NCI-H345 (cell line): ENCODE measurements at places on chromosomes 6 and 20.

GRCh38 chr6:49934770-49935169 is 29.2 kb downstream of the DEFB114 start:
- no peak for DNase-seq

DNA sequence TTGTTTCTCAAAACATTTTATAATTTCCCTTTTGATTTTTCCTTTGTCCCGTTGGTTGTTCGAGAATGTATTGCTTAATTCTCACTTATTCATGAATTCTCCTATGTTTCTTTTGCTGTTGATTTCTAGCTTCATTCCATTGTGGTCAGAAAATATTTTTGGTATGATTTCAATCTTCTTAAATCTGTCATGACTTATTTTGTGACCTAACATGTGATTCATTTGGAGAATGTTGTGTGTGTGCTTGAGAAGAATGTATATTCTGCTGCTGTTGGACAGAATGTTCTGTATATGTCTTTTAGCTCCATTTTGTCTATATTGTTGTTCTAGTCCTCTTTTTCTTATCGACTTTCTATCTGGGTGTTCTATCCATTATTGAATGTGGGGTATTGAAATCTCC is 286.2 kb upstream of the RNF217 start:
- no peak for DNase-seq

DNA sequence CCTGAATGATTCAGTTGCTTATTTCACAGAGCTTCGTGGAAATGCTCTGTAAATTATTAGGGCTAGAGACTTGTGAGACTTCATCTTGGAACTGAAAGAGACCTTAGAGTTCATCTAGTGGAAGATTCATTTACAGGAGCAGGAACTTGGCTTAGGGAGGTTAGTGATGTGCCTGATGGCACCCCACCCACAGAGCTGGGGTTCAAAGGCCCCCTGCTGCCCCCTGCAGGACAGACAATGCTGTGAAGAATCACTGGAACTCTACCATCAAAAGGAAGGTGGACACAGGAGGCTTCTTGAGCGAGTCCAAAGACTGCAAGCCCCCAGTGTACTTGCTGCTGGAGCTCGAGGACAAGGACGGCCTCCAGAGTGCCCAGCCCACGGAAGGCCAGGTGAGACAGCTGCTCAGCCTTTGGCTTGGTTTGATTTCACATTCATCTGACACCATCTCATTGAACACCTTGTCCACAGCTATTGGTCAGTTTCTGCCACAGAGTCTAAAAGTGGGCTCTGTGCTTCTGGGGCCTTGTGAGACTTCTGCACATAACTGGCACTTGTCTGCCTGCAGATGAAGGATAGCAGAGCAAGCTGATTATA is 25.1 kb downstream of the MYBL2 start:
- peak; percentile 43 for DNase-seq

DNA sequence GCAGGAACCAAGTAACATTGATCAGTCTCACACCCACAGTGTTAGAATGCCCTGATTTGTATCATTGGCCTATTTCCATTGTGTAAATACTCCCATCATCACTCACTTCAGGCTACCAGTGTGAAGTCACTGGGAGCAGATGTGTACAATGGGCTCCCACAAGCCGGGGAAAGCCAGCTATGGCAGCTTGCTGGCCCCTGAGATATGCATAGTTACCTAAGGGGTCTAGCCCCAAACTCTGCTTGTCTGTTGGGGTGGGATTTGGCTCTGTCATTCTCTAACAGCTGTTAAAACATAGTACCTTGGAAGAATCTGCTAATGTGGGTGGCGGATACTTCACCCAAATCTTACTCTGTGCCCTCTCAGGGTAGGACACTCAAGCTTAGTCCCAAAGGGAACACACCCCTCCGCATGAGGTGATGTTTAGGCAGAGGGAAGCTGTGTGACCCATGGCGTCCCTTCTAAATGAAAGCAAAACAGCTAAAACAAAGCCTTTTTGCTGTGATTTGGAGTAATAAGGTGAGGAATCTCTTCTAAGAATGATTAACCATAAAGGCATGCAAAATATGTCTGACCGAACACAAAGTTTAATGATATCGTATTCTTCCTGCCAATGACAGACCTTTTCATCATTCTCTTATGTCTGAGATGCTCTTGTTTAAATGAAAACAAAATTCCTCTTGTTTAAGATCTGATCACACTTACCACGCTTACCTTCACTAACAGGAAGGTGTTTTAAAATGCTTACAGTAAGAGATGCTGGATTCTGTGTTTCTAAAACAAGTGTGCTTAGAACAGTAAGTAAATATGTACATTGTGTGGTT is 45.9 kb upstream of the PXDC1 start:
- DNase-seq: no peak

DNA sequence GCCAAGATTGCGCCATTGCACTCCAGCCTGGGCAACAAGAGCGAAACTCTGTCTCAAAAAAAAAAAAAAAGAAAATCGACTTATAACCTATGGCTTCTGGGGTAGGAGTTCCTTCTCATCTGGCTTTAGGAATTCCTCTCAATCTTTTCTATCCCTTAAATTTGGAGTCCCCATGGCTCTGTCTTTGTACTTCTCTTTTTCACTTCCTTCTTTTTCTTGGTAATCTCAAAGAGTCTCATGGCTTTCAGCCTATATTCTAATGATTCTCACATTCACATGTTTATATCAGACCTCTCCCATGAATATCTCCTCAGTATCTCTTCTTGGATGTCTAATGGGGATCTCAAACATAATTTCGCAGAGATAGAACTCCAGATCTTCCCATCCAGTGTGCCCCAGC is 42.8 kb upstream of the RALGAPA2 start:
- DNase-seq: no peak

GRCh38 chr6:17107863-17108262 is 6.0 kb downstream of the STMND1 start:
- DNase-seq: no peak

DNA sequence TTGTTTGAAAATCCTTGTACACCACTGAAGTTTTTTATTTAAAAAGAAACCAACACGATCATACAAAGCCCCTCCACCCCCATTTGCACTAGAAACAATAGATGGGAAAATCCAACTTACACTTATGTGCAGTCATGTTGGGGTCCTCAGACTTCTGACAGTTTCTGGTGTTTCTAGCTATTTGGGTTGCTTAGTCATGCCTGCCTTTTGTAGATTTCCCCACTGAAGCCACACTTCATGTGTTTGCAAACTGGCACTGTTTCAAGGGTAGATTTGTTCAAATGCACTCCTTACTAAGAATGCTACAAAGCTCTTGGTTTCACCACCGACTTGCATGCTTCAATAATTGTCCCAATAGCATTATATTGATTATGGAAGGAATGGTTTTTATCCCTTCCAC is 1.5 kb downstream of the SH3BGRL2 start:
- DNase-seq: no peak

- DNase-seq: no peak
Measured at GRCh38 chr6:37142050-37142614, 27.8 kb upstream of the PIM1 start.

- no peak for DNase-seq
Measured at GRCh38 chr20:25007491-25008305, 15.1 kb upstream of the APMAP start.

- DNase-seq: no peak
Measured at GRCh38 chr6:106118835-106119431, 32.8 kb downstream of the PRDM1 start.

- DNase-seq: peak; percentile 63
Measured at GRCh38 chr6:158605266-158605878, 39.2 kb downstream of the DYNLT1 start.

DNA sequence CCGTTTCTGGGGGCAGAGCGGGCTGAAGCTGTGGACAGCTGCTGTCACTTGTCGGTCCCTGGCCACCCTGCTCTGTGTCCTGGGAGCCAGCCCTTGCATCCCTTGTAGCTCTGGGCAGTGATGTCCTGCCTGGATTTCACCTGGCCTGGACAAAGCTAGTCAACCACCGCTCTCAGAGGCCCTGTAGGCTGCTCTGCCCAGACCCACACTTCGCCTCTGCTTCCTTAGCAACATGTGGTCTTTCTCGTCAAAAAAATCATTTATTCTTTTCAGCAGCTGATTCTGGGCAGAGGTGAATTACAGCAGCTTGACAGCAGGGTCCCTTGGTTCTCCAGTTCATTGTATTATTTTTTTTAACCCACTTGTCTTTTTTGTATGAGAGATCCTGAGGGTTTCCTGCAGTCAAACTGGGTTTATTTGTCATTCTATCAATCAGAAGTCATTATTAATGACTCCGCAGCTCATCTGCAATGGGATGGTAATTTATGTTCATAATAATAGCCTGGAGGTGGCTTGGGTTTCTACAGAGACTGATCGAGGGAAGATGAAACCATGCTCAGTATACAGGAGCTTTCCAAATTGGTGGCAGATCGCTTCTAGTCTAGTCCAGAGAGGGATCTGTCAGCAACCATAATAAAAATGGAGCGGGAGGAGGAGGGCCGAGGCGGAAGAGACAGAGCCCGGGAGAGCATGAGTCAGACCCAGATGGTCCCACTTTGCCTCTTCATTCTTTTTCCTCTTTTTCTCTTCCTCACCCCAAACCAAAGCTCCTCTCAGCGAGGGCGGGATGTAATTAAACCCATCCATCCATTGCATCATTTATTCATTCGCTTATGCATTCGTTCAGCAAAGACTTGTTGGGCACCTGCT is 22.4 kb downstream of the EDN3 start:
- no peak for DNase-seq

- DNase-seq: peak; percentile 78
Measured at GRCh38 chr6:33628401-33628964, 7.4 kb downstream of the ITPR3 start.

GRCh38 chr6:7650878-7651277 is 60.9 kb downstream of the SNRNP48 start:
- no peak for DNase-seq

DNA sequence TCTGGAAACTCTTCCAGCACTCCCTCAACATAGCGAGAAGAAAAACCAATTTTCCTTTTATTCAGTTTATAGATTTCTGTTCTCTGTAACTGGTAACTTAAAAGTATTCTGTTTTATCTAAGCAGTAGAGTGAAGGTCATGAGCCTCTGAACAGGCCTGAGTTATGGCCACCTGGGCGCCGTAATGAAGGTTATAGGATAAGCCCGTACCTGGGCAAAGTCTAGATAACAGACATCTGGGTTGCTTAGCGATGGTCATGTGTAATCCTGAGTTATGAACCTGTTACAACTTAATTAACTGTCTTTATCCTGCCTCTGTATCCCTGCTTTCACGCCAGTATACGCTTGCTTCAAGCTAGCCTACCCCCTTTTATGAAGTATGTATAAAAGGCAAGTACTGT is 13.0 kb upstream of the FAM217A start:
- DNase-seq: no peak

GRCh38 chr6:51562198-51562597 is 525.2 kb downstream of the PKHD1 start:
- DNase-seq: no peak

- DNase-seq: no peak
Measured at GRCh38 chr6:110619275-110619908, 143.0 kb upstream of the SLC22A16 start.

DNA sequence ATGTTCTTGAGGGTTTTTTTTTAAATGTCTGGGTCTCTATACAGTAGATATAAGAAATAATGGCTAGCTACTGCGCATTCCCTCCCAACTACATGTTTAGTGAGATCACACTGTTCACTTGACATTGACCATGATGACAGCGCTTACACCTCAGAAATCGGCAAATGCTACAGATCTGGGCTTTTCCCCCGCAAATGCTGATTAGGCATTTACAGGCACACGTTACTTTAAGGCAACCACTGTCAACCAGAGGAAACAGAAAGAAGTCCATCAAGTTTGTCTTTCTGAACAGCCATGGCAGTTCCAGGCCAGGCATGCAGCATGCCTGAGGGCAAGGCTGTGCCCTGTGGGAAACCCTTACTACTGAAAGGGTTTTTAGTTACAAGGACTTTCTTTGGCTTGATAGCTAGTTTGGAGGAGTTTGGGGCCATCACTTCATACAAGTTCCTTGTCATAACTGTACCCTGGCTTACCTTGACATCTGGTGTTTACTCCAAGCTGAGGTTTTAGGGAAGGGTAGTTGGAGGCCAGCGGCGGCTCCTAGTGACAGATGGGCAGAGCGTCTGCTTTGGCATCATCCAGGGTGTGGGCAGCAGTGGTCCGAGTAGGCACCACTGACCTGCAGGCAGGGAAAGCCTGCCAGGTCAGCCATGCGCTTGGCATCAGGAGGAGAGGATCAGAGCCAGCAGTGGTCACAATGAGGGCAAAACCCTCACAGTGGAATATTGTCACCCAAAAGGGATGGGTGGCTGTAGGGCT is 43.0 kb downstream of the CFAP61 start:
- no peak for DNase-seq

GRCh38 chr6:7471171-7471570 is 70.3 kb upstream of the DSP start:
- no peak for DNase-seq

DNA sequence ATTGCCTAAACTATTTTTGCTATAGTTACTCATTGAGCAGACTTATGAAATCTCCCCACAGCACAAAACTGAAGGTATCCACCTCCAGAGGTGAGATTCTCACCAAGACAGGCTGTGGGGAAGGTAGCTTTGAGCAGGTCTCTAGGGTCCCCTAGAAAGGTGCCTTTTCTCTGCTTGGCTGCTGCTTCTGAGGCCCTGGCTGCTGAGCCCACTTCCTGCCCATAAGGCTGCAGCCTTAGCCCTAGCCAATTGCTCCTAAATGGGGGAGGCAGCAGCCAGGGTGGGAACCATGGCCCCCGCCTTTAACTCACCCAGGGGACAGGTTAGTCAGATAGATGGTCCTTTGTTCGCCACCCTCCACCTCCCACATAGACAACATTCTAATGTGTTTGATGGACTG is 3.6 kb downstream of the NT5E start:
- DNase-seq: no peak

DNA sequence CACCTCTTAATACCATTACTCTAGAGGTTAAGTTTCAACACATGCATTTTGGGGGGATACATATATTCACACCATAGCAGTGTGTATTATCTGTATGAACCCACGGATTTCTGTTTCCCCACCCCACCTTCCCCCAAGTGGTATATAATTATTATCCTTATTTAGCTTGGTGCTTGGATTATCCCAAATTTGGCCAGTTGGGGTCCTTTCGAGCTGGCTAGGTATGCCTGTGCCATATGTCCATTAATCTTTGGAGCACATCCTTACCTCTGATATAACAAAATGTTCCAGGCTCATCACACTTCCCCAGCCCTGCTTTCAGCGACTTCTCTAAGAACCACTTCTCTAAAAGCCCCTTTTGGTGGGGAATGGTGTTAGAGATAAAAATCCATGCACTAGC is 118.7 kb upstream of the MLIP start:
- no peak for DNase-seq

DNA sequence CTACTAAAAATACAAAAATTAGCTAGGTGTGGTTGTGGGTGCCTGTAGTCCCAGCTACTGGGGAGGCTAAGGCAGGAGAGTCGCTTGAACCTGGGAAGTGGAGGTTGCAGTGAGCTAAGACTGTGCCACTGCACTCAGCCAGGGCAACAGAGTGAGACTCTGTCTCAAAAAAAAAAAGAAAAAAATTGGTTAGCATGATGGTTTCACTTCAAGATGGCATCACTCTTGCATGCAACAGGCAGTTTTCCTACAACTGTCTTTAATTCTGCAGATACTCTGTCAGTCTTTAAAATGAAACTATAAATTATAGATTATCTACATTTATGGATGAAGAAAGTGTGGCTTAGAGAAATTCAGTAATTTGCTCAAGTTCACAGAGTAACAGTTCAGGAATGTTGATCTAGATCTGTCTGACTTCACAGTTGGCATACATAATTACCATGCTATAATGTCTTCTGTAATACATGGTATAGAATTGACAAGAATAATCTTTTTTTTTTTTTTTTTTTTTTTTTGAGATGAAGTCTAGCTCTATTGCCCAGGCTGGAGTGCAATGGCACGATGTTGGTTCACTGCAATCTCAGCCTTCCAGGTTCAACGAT is 27.0 kb downstream of the ITCH start:
- DNase-seq: no peak
